Sciatic nerve (tissue), 2 donors: ENCODE measurements at places on chromosomes 1 and 21. TPM values are rescaled to one million over a fixed set of nuclear protein-coding genes. Genes with fewer than 3 reads are reported as not detected.

GRCh38 chr1:64896551-64896950, 69.8 kb downstream of the JAK1 start:
- DNase-seq: no peak

- no peak for DNase-seq
These were observed 122.7 kb downstream of the MATN1 start for GRCh38 chr1:30600706-30601105.

- DNase-seq: no peak
These were observed 127.1 kb downstream of the DAB1 start for GRCh38 chr1:57296726-57297250.

GRCh38 chr21:31366825-31367224, 22.8 kb upstream of the TIAM1 start:
- DNase-seq: no peak

DNA sequence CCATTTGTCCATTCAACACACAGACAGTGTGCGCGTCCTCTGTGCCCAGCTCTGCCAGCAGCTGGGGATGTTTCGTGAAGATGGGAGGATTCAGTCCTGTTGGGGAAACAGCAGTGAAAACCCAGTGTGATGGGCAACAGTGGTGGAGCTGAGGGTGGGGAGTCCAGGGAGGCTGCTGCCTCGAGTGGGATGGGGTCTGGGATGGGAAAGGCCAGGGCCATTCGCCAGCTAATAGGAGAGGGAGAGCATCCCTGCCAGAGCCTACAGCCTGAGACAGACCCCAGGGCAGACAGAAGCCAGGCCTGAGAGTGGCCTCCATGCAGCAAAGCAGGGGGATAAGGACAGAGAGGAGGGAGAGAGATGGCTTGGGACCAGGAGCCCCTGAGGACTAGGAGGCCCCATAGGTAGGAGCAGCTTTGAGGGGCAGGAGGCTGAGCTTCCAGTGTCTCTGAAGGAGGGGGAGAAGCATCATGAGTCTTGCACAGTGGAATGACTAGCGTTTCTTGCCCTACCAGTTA, 252.6 kb downstream of the NPHP4 start:
- peak; percentile 38 for DNase-seq

- peak; percentile 67 for DNase-seq
These were observed 9.7 kb downstream of the CTNNBIP1 start for GRCh38 chr1:9900142-9901043.

GRCh38 chr1:26031611-26032220, 10.1 kb downstream of the EXTL1 start:
- no peak for DNase-seq

GRCh38 chr1:87084244-87084836, 169.9 kb downstream of the HS2ST1 start:
- DNase-seq: no peak

DNA sequence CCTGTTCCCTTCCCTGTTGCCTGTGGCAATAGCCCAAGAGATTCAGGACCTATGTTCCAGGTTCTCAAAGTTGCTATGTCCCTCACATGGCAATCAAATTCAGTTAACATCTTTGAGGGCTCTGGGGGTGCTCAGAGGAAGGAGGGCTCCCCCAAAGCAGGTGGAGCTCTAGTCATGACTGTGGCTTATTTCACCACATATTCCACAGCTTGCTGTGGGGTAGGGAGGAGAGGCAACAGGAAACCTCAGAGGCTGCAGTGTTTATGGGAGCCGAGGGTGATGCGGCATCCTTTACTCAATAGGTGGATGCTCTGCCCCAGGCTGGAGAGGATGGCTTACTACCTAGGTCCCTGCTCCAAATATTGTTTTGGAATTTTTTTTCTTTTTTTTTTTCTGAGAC, 1.2 kb upstream of the MKNK1 start:
- no peak for DNase-seq

- DNase-seq: no peak
These were observed 32.1 kb downstream of the IL12RB2 start for GRCh38 chr1:67339623-67340343.

DNA sequence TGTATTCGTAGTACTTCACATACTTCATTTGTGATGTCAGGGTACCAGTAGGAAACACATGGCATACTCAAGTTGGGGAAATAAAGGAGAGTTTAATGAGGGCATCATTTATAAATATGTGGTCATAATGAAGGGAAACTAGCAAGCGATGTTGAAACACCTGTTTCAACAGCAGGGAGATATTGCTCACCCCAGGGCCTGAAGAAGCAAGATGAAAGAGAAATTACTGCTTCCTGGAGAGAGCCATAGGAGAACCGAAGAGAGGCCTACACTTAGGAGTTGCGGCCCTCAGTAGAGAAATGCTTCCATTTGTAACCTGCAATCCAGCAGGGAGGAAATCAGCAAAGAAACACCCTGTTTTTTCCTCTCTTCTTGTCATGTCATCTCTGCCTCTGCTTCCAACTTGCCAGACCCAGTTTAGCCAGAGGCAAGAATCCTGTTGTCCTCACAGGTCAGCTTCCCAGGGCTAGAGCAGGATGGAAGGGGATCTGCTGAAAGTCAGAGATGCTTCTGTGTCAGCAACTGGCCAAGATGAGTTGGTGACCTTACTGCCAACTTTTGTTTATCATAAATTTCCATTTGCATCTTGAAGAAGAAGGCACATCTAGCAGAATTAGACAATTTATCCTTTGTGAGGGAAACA, 67.6 kb upstream of the TSPAN2 start:
- no peak for DNase-seq

GRCh38 chr21:43283136-43283924, 114.5 kb downstream of the CRYAA start:
- DNase-seq: no peak

DNA sequence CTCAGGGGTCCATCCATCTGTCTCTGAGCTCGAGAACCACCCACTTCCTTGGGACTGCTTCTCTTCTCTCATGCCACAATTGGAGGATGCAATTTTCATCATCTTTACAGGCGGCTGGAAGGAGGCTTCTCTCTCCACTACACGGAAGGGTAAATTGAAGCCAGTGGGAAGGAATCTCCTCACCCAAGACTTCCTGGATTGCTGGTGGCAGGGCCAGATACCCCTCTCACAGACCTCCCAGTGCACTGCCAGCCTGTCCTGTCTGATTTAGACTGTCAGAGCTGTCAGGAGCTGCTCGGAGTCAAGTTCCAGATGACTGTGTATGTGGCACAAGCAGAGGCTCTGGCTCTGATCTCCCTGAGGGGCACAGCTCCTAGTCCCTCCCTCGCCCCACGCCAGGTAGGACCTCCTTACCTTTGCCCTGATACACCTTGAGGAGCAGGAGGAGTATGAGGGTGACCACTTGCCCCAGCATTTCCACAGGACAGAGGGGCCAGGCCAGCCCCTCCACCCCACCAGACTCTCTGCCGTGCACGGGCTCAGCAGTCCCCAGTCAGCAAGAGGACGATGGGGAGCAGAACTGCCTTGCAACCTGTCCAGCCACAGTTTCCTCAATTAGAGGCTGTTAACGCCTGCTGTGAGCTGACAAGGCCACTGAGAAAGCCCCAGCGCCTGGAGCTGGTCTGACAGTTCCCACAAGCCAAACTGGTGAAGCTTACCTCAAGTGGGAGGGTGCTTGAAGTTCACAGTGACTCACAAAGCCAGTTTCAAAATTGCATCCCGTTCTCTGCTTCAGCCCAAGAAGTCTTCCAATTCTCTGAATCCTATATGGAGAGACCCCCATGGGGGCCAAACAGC, at the start of gene CD244:
CD244 (minus strand) TSS at position 685 of the 858 bp plus-strand sequence; CDS start at position 475, 210 bp downstream.
- no peak for DNase-seq

DNA sequence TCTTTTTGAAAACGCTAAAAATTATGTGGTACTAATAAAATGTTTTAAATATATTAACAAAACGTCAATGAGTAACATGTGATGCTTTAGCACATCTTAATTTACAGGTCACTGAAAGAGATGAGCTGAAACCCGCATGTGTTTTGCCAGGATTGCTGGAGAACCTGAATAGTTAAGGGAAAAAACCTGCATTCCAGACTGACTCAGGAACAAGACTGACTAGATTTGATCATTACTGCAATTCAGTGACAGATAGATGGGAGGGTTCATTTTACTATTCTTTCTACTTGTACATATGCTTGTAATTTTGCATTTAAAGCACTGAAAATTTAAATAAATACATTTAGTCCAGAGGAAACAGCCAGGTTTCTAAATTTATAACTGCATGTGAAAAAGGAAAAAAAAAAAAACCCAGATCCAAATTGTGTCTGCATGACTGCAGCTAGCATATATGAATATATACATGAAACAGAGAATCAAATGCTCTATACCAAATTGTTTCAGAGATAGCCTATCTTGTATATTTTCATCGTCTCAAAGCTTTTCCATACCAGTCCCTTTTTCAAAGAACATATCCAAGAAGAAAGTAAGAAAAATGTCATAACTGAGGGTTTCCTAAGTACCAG, 71.7 kb downstream of the APP start:
- no peak for DNase-seq

DNA sequence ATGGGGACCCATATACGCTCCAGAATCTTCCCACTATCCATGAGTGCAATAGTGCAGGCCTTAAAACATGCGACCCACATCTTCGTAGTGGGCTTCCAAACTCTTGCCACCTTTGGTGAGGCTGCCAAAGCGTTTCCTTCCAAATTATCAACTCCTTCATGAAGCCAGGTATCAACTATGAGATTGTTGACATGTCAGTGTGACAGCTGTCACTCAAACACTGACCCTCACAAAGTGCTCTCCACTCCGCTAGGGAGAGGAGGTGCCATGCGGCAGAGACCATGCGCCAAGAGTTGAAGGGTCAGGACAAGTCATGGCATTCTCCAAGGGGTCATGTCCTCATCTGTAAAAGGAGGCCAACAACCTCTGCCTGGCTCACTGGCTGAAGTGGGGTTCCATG, 103.3 kb downstream of the SUSD4 start:
- no peak for DNase-seq

DNA sequence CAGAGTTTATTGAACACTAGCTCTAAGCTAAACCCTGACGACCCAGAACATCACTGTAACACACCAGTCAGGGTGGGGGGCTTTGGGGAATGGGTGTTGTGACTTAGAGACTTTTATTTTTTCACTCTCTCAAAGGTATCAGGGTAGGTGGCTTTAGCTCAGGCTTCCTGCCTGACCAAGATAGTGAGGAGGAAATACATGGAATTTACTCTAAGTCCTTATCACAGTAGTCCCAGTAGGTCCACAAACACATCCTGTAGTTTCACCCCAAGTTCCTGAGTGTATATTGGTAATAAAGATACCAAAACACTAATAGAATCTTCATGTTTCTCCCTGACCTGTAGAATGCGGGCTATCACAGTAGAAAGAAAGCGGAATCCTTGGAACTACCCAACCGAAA, 15.1 kb downstream of the GJA5 start:
- DNase-seq: no peak

- no peak for DNase-seq
These were observed 62.7 kb upstream of the EPS8L3 start for GRCh38 chr1:109826446-109826845.

GRCh38 chr1:210905365-210905904, 228.5 kb downstream of the KCNH1 start:
- DNase-seq: no peak

GRCh38 chr1:228141226-228142044, 1.4 kb downstream of the GUK1 start:
- DNase-seq: peak; percentile 88

DNA sequence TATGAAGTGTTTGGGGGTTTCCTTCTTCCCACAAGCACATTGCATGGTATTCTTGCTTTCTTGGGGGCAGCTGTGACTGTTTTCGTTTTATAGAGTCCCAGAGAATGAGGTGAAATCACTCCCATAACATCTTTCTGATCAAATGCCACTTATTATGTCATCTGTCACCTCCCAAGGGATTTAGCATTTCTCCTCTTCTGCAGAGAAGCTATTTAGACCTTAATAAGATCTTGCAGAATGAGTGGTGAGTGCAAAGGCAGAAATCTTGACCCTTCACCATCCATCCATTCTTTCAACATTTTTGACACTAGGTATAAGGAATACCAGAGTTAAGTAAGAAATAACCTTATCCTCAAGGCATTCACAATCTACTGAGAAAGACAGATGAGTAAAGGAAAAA, 318.6 kb upstream of the POU3F1 start:
- DNase-seq: no peak

GRCh38 chr21:42362700-42363099, 3.6 kb downstream of the TFF1 start:
- DNase-seq: no peak

DNA sequence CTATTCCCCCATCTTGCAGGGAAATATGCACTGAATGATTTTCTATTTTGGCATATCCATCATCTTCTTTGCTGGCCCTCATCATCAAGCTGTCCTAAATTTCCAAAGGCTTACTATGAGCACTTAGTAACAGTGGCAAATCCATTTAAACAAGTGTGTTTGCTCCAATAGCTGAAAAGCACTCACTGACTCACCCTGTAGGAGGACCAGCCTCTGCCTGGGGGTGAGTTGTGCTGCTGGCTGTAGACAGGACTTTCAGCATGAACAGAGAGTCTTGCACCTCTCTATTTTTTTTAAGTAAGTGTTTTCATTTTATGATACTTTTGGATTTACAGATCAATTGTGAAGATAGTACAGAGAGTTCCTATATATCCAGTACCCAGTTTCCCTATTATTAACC, 97.3 kb downstream of the SLC35F3 start:
- DNase-seq: no peak

- DNase-seq: peak; percentile 49
These were observed 24.5 kb downstream of the PTTG1IP start for GRCh38 chr21:44848821-44849521.

- no peak for DNase-seq
These were observed 586.4 kb downstream of the DPYD start for GRCh38 chr1:97334454-97334853.

DNA sequence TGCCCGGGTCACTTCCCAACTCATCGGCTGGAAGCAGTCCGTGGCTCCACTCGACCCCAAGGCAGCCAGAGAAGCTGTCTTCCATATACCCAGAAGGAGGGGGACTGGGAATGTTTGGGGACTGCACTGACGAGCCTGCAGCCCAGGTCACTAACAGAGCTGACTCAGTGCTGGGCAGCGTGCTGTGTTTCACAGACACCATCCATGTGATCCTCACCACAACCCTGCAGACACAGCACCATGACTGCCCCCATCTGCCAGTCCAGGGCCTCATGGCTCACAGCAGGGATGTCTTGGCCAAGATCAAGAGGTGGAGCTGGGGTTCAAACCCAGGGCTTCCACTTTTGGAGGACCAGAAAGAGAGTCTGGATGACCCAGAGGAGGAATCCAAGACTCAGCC, 67.9 kb downstream of the KLHDC7A start:
- DNase-seq: no peak

The FMO4 gene
- 4.9 TPM for total RNA-seq

The PPIAL4G gene
- total RNA-seq: not detected

The PAQR6 gene
- total RNA-seq: 48.9 TPM

The TSPEAR gene
- not detected for total RNA-seq

The WLS gene
- 81.9 TPM for total RNA-seq

The ZNF670 gene
- total RNA-seq: 3.2 TPM

The EDN2 gene
- not detected for total RNA-seq

The ADORA3 gene
- 3.8 TPM for total RNA-seq

The ZNF692 gene
- total RNA-seq: 46.4 TPM

The RGSL1 gene
- total RNA-seq: not detected

The TRPM2 gene
- total RNA-seq: 9.9 TPM

The AQP10 gene
- total RNA-seq: not detected

The ADAMTS4 gene
- total RNA-seq: 75.9 TPM

The ZMYND12 gene
- total RNA-seq: 1.6 TPM

The CELA3A gene
- 2.9 TPM for total RNA-seq

The ST6GALNAC3 gene
- total RNA-seq: 12.3 TPM
